ENCODE measurements at places on chromosomes 7 and 10. TPM values are rescaled to one million over a fixed set of nuclear protein-coding genes. Genes with fewer than 3 reads are reported as not detected.

CACNB2 gene
- total RNA-seq, result 0.20 TPM

TET1 gene
- total RNA-seq, result 5.2 TPM

HOGA1 gene
- total RNA-seq, result 1.4 TPM

ZNF92 gene
- total RNA-seq, result 2.5 TPM

FAM237B gene
- not detected for total RNA-seq

SH2D4B gene
- total RNA-seq, result 0.07 TPM

BMPER gene
- total RNA-seq, result 18.8 TPM

PILRA gene
- not detected for total RNA-seq

C10orf143 gene
- 0.13 TPM for total RNA-seq

NRP1 gene
- total RNA-seq, result 335 TPM

FANK1 gene
- 12.4 TPM for total RNA-seq

PROSER2 gene
- 1.9 TPM for total RNA-seq

CFAP58 gene
- total RNA-seq, result 0.23 TPM

LMBR1 gene
- 56.6 TPM for total RNA-seq

PI4K2A gene
- 24.0 TPM for total RNA-seq

COL26A1 gene
- not detected for total RNA-seq
